GM23248 (cell line): ENCODE measurements at places on chromosomes 5 and 9. TPM values are rescaled to one million over a fixed set of nuclear protein-coding genes. Genes with fewer than 3 reads are reported as not detected.

The PCDHA1 gene
- polyA plus RNA-seq: not detected in 2 replicates

The ACSL6 gene
- polyA plus RNA-seq: not detected in 2 replicates

The DAP gene
- 255 and 259 TPM in 2 replicates for polyA plus RNA-seq

The KIF12 gene
- not detected in 2 replicates for polyA plus RNA-seq

The GFRA3 gene
- polyA plus RNA-seq: not detected in 2 replicates

The CCDC152 gene
- 5.7 and 6.4 TPM in 2 replicates for polyA plus RNA-seq

The SCGB3A2 gene
- not detected in 2 replicates for polyA plus RNA-seq

The AK8 gene
- polyA plus RNA-seq: 0.22 and 0.89 TPM in 2 replicates

The FREM1 gene
- polyA plus RNA-seq: 0.25 and 0.31 TPM in 2 replicates

The C9orf50 gene
- 0.23 and 0.56 TPM in 2 replicates for polyA plus RNA-seq

The SLC45A2 gene
- polyA plus RNA-seq: not detected in 2 replicates

The ENHO gene
- polyA plus RNA-seq: 0.35 TPM in 1 of 2 replicates, not detected in the other

The FAXDC2 gene
- polyA plus RNA-seq: 5.4 and 6.7 TPM in 2 replicates

The SFXN1 gene
- 50.3 and 51.9 TPM in 2 replicates for polyA plus RNA-seq

The SPINK13 gene
- not detected in 2 replicates for polyA plus RNA-seq

The C5orf52 gene
- not detected in 2 replicates for polyA plus RNA-seq

The SEMA6A gene
- polyA plus RNA-seq: 0.38 and 0.79 TPM in 2 replicates

The TRIM23 gene
- polyA plus RNA-seq: 2.7 and 2.9 TPM in 2 replicates

The NPDC1 gene
- polyA plus RNA-seq: 121 and 122 TPM in 2 replicates

The MAN1B1 gene
- 101 and 104 TPM in 2 replicates for polyA plus RNA-seq

The PCDHGA12 gene
- polyA plus RNA-seq: 6.7 and 8.5 TPM in 2 replicates
